ENCODE measurements at places on chromosomes 12 and 14.
A peak's percentile ranks its signal among the peaks of the same experiment; 100 is the strongest.

DNA sequence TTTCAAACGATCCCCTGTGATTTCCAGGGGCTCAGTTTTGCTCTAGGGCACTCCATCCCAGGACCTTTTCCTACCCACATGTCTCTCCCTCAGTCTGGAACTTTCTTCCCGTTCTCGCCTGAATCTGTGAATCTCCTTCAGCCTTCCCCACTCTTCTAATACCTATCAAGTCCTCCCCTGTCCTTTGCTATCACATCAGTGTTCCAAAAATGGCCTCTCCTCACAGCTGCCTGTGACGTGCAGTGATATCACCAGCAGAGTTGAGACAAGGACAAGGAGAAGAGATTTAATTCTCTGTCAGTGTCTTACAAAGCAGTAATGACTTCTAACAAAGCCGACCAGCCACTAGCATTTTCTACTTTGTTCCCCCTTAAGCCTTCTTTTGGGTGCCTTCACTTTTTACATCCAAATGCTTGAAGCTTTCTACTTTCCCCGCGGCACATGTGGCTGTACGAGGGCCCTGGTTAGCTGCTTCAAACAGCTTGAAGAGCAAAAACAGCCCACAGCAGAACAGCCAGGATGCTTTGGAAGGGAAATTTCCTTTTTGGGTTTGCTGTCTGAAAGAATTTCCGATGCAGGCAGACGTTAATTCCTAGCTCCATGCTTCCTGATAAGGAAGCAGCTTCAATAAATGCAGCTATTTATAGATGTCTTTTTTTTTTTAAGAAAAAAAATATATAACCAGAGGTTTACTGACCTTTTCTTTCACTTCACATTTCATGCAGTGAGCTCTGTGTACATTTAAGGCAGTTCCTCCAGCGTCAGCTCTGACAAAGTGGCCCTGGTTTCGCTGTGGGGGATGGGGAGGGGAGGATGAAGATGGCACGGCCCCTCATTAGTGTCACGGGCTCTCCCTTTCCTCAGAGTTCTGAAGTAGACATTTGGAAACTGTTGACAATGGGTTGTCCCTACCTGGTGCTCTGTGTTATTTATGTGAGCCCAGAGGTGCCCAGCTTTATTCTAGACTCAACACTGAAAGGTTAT, 109.3 kb downstream of the ETV6 start:
- no peak for DNase-seq

DNA sequence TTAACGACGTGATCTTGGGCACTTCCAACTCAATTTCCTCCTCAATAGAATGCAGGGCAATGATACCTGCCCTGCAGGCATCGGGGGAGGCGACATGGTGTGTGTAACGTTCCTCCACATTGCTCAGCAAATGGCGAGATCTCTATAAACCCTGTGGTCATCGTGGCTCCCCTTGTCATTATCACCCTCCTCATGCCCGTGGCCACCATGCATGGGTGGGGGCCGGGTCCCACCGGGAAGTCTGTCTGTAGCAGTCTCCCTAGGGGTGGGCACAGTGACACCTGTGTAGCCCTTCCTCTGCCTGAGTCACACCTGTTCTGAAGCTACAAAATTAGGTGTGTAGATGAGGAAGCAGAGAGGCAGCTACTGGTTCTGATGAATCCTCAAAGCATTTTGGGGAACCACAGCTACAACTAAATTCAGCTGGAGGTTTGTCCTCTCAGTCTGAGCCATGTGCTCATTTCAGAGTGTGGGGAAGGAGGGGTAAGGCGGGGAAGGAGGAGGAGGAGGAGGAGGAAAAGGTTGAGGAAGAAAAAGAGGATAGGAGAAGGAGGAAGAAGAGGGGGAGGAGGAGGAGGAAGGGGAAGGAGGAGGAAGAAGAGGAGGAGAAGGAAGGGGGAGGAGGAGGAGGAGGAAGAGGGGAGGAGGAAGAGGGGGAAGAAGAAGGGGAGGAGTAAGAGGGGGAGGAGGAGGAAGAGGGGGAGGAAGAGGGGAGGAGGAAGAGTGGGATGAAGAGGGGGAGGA, 11.0 kb upstream of the CACNA2D4 start:
- DNase-seq, result no peak

- DNase-seq, result peak; percentile 84
These were observed 87.5 kb downstream of the DUSP16 start for GRCh38 chr12:12474931-12475795.

DNA sequence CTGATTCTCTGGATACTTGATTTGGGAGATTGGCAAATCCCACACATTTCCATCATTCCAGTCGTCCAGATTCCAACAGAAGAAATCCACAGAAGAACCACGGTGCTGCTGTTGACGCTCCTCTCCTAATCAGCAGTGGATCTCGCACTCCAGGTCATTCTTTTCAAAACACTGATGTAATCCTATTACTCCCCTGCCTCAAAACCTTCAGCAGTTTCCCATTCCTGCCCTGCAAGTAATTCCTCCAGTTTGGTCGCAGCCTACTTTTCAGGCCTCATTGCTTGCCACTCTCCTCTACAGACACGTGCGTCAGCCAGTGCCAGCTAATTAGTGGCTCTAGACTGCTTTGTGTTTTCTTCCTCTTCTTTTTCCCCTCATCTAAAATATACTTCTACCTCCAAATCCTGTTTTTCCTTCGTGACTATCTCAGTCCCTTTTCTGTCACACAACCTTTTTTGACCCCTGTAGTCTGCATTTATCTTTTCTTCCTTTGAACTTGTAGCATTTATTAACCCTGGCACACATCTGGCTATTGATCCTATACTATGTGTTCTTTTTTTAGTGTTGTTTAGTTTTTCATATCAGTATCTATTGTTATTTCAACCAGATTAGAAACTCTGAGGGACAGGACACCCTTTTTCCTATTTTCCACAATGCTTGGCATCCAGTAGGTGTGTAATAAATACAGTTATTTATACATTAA, 36.8 kb downstream of the PRORP start:
- no peak for DNase-seq

DNA sequence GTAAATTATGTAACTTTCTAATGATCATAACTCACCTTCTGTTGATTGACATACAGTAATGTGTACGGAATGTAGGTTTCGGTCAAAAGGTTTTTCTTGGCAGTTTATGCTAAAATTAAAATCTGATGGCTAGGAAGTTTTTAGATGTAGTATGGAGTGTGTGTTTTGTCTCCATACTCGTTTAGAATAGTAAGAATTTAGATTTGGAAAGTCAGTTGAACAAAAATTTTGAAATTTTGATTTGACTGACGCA, 859 bp downstream of the PALS1 start:
- DNase-seq, result no peak

DNA sequence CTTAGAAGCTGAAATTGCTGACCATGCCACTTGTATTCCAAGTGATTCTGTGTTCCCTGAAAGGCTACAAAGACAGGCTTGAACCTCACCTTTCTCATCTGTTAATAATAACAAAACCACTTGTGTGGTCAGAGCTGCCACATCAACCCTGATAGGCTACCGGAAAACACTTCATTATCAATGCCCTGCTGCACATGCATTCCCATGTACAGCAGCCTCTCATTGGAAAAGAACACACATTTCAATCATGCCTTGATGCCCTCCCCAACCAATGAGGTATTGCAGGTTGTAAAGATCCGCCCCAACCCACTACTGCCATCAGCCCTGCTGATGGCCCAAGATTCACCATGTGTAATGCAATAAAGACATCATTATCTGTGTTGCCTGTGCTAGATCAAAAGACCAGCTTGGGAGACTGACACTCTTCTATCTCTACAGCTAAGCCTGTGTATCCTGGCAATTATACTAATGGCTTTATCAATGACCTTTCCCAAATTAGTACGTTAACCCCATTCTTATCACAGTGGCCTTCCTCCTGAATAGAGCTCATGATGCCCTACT, 2.8 kb downstream of the GPR19 start:
- no peak for DNase-seq

- DNase-seq, result no peak
These were observed 15.8 kb upstream of the LRRC9 start for GRCh38 chr14:59904184-59904583.

GRCh38 chr12:16610001-16610585, 4.1 kb upstream of the LMO3 start:
- no peak for DNase-seq

GRCh38 chr14:83706231-83706954, 1823.6 kb upstream of the FLRT2 start:
- DNase-seq, result no peak

DNA sequence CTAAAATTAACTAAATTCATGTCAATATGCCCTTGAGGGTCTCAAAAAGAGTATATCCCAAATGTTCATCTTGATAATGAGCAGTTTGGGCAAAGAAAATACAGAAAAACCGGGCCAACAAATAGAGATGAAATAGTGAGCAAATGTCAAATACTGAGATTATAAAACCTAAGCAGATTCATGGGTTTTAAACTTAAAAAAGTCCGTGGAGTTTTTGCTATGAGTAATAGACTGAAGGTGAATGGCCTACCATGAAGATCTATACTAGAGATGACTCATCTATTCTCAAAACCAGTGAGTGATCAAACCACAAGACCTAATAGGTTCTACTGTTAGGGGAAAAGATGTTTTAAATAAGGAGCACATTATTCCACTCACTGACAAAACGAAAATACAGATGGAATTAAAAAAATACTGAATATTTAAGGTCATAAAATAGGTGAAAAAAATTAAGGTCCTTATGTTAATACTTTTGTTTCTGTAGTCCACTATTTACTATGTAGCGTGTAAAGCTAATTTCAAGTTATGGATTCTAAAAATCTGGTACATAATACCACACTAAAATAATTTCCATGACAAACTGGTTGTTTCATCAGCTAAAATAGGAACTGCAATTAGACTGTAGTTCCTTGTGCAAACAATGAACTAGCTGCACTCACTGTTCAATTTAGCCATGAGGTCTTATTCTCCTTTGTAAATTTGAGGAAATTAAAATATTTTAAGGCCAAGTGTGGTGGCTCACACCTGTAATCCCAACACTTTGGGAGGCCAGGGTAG, 5.0 kb downstream of the HNRNPC start:
- DNase-seq, result no peak

DNA sequence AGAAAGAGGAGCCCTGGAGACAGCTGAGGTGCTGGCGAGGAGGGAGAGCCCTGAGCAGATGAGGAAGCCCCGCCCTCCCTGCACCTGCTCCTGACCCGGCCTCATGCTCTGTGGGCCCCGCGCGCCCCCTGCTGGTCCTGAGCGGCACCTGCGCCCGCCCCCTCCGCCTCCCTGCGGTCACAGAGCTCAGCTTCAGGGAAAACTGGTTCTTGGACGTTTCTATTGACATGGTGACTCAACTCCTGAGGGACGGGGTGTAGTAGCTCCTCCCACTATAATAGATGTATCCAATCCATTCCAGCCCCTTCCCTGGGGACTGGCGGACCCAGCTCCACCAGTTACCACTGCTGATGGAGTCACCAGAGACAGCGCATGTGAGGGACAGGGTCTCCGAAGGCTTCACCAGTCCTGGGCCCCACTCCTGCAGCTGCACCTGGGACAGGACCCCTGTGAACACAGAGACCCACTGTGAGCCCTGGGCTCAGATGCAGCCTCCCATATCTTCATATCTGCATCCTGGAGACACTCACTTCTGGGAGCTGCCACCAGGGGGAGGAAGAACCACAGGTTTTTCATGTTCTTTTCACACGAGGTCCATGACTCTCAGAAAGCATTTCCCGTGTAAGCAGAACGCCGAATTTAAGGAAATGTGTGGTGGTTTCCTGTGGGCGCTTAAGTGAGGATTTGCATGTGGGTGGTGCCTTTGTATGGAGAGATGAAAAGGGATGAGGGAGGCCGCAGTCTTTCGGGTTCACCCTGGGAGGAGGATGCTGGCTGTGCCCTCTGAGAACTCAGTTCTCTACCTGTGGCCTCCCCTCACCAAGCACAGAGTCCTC, 1346.4 kb downstream of the TMEM121 start:
- peak; percentile 88 for DNase-seq

DNA sequence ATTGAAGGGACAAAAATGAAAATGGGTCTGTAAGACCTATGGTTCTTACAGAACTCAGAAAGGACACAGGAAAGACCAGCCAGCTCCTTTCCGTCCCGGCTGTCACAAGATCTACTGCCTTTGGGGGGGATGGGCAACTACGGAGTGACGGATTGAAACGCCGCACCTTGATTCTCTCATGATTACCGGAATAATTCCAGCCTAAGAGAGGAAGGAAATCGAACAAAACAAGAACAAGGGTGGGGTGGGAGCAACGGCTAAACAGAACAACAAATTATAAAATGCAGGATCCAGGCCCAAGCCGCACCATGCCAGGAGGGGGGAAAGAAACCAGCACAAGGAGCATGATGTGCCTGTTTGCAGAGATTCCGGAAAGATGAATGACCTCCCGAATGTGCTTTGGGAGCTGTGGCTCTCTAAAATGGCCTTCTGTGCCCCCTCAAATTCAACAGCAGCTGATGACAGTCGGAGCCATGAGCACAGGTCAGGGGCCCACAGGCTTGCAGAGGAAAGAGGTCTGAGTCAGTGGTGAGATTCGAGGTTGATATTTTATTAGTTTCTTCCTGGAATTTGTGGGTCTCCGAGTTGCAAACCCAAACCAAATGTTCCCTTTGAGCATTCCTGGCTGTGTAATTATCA, 72.1 kb downstream of the SPRING1 start:
- no peak for DNase-seq

- no peak for DNase-seq
These were observed 75.8 kb downstream of the DAD1 start for GRCh38 chr14:22513066-22513812.

GRCh38 chr12:88401155-88401554, 179.1 kb downstream of the KITLG start:
- DNase-seq, result no peak

DNA sequence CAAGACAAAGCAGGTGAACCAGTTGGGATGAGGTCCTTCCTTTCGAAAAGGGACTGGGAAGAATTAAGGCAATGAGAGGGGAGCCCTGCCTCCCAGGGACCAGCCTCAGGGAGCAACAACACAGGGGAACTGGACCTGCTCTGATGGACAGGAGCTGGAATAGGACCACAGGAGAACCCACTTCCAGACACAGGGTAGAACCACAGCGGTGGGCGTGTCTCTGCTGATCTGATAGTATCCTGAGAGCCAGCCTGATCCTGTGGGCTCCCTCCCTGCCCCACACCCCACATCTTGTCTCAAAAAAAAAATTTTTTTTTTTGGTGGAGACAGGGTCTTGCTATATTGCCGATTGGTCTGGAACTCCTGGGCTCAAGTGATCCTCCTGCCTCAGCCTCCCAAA, 13.6 kb upstream of the PLEK2 start:
- no peak for DNase-seq

GRCh38 chr12:53999559-54000115, 324 bp upstream of the HOXC9 start:
- DNase-seq, result no peak

DNA sequence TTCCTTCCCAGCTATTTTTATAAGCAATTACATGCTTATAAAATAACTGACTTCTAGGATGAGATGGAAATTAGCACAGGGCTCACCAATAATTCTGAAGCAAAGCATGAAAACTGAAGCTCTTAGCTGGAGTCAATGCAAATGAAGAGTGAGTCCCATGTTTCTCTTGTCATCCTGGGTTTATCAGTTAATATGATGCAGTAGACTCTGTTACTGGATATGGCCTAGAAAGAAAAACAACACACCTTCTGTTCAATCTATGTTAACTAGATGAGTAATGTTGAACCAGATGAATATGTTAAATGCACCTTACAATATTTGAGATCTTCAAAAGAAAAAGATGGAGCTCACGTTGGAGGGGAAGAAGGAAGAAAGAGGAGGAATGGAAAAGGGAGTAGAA, 229.4 kb downstream of the DUSP6 start:
- no peak for DNase-seq

GRCh38 chr12:1836854-1837421, 16.6 kb downstream of the LRTM2 start:
- DNase-seq, result no peak

GRCh38 chr14:38342803-38343202, 86.9 kb upstream of the CLEC14A start:
- DNase-seq, result no peak

GRCh38 chr12:24562771-24563431, 386.0 kb downstream of the BCAT1 start:
- DNase-seq, result peak; percentile 4
